ENCODE measurements at places on chromosomes 1 and 21. TPM values are rescaled to one million over a fixed set of nuclear protein-coding genes. Genes with fewer than 3 reads are reported as not detected.

The TCEA3 gene
- total RNA-seq = 5.6 TPM

DNA sequence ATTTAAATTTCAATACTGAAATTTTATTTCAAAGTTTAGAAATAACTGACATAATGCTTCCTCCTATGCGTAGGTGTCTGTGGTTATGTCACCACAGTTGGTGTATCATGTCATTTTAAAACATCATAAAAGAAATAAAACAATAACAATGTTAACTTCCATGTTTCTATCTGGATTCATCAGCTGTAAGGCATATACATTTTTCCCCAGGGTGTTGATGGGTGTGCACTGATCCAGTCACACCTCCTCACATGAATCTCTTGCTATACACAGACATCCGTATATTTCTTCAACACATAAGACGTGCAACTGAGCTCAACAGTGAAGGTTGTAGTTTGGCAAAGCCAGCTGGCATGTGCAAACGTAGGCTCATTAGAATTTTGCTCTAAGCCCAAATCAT lies 6.2 kb downstream of the KCNA3 start:
- DNase-seq = no peak
- H3K27me3 ChIP-seq = no peaks in the 10 kb centered on the region
- peak overlapping the region; percentile 74 for H3K27ac ChIP-seq
- H3K36me3 ChIP-seq = peaks cover 40% of the 10 kb centered on the region

GRCh38 chr1:5980314-5981008 lies 11.8 kb downstream of the NPHP4 start:
- H3K36me3 ChIP-seq = peaks cover 16% of the 10 kb centered on the region
- DNase-seq = no peak
- H3K4me3 ChIP-seq = no peak overlapping the region
- no peak overlapping the region for H3K27ac ChIP-seq
- no peaks in the 10 kb centered on the region for H3K27me3 ChIP-seq

- no peaks in the 10 kb centered on the region for H3K27me3 ChIP-seq
- DNase-seq = peak; percentile 64
- peak overlapping the region; percentile 0 for H3K4me3 ChIP-seq
- H3K27ac ChIP-seq = peak overlapping the region; percentile 67
- peaks cover 83% of the 10 kb centered on the region for H3K36me3 ChIP-seq
- peaks cover 51% of the 10 kb centered on the region for H3K4me1 ChIP-seq
Measured at GRCh38 chr1:101081496-101082488, 56.2 kb upstream of the DPH5 start.

The C1orf35 gene
- total RNA-seq = 23.9 TPM

The HMCN1 gene
- total RNA-seq = 0.18 TPM

GRCh38 chr1:15146142-15146680 lies 7.3 kb upstream of the TMEM51 start:
- no peak overlapping the region for H3K27ac ChIP-seq
- H3K27me3 ChIP-seq = peaks cover 53% of the 10 kb centered on the region
- H3K36me3 ChIP-seq = no peaks in the 10 kb centered on the region
- peaks cover 3% of the 10 kb centered on the region for H3K4me1 ChIP-seq
- DNase-seq = no peak
- no peak overlapping the region for H3K4me3 ChIP-seq

DNA sequence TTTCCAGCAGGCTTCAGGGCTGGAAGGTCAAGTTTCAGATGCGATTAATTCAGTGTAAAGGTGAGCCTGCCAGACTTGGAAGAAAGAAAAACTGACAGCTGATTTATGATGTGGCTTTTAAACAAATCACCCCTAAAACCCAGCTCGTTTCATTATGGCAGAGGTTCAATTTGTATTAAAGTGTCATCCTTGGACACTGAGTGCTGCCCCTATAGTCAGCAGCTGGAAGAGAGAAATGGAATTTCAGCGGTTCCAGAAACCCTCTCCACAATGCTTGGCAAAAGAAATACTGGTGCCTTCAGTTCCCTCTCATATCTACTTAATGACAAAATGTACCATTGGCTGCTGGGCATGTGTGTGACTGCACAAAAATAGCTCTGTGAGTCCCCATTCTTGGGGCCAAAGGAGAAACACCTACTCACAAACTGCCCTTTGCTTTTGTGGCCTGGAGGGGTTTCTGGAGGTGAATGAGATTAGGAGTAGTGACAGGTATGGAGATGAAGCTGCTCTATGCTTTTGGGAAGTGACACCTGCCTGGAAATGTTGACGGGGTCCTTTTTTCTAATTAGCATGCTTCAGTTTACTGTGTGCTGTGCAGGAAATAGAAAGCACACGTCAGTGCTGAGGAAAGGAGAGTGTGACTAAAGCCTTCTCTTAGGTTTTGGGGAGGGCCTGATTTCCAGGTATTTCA lies 95.1 kb upstream of the TSPAN2 start:
- peaks cover 9% of the 10 kb centered on the region for H3K4me1 ChIP-seq
- H3K27me3 ChIP-seq = no peaks in the 10 kb centered on the region

- no peaks in the 10 kb centered on the region for H3K27me3 ChIP-seq
- no peak for DNase-seq
- peaks cover 61% of the 10 kb centered on the region for H3K4me1 ChIP-seq
- H3K36me3 ChIP-seq = peaks cover 42% of the 10 kb centered on the region
- H3K27ac ChIP-seq = no peak overlapping the region
Measured at GRCh38 chr1:206693029-206693428, 8.3 kb downstream of the MAPKAPK2 start.

GRCh38 chr1:82503822-82504221 lies 703.1 kb downstream of the ADGRL2 start:
- no peak overlapping the region for H3K4me3 ChIP-seq
- H3K4me1 ChIP-seq = no peaks in the 10 kb centered on the region
- no peak for DNase-seq
- H3K36me3 ChIP-seq = no peaks in the 10 kb centered on the region

DNA sequence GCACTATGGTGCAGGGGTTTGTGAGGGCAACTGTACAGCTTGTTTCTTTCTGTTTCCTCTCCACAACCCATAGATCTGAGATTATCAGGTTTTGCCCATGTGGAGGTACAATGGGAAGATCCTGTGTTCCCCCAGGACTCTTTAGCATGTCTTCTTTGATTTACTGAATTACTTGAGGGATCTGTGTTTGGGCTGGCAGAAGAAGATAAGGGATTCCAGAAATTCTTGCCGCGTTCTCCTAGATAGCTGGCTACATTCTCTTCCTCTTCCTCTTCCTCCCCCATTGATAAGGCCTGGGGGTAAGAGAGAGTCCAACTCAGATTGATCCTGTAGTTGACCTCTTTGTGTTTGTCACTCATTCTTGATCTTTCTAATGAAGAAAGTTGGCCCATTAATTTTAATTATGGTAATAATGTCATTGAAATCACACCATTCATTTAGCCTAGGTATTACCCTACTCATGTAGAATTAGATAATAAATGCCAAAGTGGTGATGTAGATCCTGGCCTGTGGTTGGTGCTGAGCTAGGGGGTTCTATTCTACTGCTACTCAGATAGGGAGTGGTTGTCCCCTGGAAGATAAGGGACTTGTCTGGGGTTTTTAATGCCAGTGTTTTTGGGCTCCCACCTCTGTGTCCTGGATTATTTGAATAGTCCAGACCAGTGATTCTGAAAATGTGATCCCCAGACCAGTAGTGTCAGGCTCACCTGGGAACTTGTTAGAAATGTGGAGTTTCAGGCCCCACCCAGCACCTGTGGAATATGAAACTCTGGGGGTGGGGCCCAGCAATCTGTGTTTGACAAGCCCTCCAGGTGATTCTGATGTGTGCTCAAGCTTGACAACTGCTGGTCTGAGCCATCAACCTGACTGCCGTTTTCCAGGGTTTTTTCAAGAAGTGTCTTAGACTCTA lies 122.2 kb downstream of the NOS1AP start:
- peaks cover 3% of the 10 kb centered on the region for H3K27me3 ChIP-seq
- H3K36me3 ChIP-seq = no peaks in the 10 kb centered on the region
- H3K27ac ChIP-seq = no peak overlapping the region
- H3K4me1 ChIP-seq = no peaks in the 10 kb centered on the region
- DNase-seq = no peak
- H3K4me3 ChIP-seq = no peak overlapping the region

DNA sequence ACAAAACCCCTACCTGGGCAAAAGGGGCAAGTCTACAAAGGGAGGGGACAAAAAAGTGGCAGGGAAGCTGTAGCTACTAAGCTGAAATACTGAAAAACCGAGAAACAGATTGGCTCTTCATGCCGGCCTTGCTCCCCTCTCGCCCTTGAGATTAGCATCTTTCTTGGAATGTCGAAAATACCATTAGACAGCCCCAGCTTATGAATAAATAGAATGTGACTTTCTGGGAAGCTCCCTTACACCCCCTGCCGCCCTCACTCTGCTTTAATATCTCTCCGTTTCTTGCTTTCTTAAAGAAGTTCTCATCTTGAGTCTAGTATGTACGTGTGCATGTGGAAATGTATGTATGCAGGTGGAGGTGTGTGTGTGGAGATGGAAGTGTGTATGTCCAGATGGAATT lies 14.1 kb downstream of the TRAF3IP3 start:
- H3K27ac ChIP-seq = no peak overlapping the region
- H3K27me3 ChIP-seq = no peaks in the 10 kb centered on the region
- H3K36me3 ChIP-seq = peaks cover 4% of the 10 kb centered on the region
- no peak overlapping the region for H3K4me3 ChIP-seq
- DNase-seq = no peak
- peaks cover 57% of the 10 kb centered on the region for H3K4me1 ChIP-seq

The LRRC38 gene
- total RNA-seq = not detected

The S100A12 gene
- total RNA-seq = not detected

DNA sequence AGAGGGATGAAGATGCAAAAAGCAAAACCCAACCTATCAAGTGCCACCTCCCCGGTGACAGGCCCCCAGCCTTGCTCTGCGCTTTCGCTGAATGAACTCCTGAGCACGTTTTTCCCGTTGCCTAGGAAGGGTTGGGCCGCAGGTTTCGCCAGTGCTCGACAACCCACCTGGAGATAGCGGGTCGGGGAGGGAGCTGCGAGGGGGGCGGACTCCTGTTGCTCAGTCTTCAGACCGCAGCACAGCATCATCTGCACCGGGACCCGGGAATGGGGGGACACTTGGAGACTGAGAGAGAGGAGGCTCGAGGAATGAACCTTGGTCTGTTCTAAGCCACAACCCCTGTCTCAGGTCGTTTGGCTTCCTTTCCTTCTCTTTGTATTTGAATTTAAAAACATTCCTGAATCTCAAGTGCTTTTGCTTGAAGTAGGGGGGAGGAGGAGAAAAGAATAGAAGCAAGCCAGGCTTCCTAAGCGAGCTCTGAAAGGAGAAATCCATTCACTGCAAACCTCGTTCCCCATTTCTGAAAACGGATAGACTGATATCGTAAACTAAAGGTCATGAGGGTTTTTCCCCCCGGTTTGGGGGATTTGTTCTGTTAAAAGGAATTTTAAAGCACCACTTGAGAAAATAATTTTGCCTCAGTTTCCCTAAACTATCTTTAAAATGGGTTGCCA lies 1.2 kb downstream of the AK5 start:
- H3K36me3 ChIP-seq = no peaks in the 10 kb centered on the region
- no peak overlapping the region for H3K27ac ChIP-seq
- H3K4me3 ChIP-seq = peak overlapping the region; percentile 54

DNA sequence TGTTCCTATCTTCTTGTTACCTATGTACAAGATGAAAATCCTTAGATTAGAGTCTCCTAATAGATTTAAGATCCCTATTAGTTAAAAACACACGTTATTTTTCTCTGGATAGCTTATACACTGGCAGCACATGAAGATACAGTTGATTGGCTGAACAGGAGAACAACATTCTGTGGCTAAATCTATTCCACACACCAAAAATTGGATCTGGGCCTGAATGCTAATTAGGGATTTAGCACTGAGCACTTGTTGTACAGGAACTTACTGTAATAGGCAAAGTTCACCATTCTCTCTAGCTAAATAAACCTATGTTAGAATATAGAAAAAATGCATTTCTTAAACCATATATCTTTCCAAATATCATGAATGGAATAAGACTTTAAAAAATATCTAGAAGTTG lies 117.1 kb upstream of the PTGFR start:
- H3K4me1 ChIP-seq = no peaks in the 10 kb centered on the region
- DNase-seq = no peak
- H3K27me3 ChIP-seq = no peaks in the 10 kb centered on the region
- H3K4me3 ChIP-seq = no peak overlapping the region

DNA sequence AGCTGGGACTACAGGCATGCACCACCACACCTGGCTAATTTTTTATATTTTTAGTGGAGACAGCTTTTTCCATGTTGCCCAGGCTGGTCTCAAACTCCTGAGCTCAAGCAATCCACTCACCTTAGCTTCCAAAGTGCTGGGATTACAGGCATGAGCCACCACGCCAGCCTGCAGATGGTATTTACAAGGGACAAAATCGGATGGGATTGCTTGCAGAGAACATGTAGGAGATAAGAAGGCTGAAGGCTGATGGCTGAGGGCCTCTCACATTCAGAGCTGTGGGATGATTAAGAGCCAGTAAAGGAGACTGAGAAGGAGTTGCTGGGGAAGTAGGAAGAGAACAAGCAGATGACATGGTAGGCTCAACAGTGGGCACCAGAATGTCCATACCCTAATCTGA lies 24.0 kb upstream of the QSOX1 start:
- no peak overlapping the region for H3K4me3 ChIP-seq
- H3K27ac ChIP-seq = no peak overlapping the region
- H3K4me1 ChIP-seq = peaks cover 12% of the 10 kb centered on the region
- H3K36me3 ChIP-seq = no peaks in the 10 kb centered on the region
- no peak for DNase-seq
- peaks cover 6% of the 10 kb centered on the region for H3K27me3 ChIP-seq

GRCh38 chr21:33774551-33774950 lies 132.2 kb downstream of the ITSN1 start:
- H3K4me3 ChIP-seq = no peak overlapping the region
- no peaks in the 10 kb centered on the region for H3K4me1 ChIP-seq
- no peak for DNase-seq
- no peaks in the 10 kb centered on the region for H3K27me3 ChIP-seq

GRCh38 chr1:211393203-211393602 lies 66.6 kb downstream of the TRAF5 start:
- DNase-seq = no peak
- no peak overlapping the region for H3K4me3 ChIP-seq
- H3K27me3 ChIP-seq = no peaks in the 10 kb centered on the region
- peaks cover 34% of the 10 kb centered on the region for H3K36me3 ChIP-seq

DNA sequence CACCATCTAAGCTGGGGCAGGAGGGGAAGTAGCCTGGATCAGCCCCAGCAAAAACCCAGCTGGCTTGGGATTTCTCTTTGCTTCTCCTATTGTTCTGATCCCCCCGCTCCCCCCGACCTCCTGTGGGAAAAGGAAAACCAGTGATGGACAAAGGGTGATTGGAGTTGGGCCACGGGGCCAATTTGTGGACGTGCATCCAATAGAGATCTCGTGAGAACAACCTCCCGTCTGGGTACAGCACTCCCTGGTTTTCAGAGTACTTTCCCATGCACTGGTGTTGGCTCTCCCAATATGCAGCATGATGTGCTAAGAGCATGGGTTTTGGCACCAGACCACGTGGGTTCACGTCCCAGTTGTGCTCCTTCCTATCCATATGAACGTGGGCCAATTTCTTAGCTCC lies 9.0 kb downstream of the BLACAT1 start:
- H3K27ac ChIP-seq = no peak overlapping the region
- H3K4me1 ChIP-seq = no peaks in the 10 kb centered on the region
- peaks cover 13% of the 10 kb centered on the region for H3K27me3 ChIP-seq
- H3K4me3 ChIP-seq = no peak overlapping the region

The FNDC10 gene
- 11.8 TPM for total RNA-seq

GRCh38 chr1:160779626-160780397 lies 16.2 kb upstream of the LY9 start:
- H3K27ac ChIP-seq = no peak overlapping the region
- DNase-seq = no peak
- H3K36me3 ChIP-seq = no peaks in the 10 kb centered on the region
- peaks cover 35% of the 10 kb centered on the region for H3K4me1 ChIP-seq
- H3K4me3 ChIP-seq = no peak overlapping the region
- peaks cover under 1% of the 10 kb centered on the region for H3K27me3 ChIP-seq

The CLCNKA gene
- not detected for total RNA-seq

GRCh38 chr1:156384007-156384406 lies 15.0 kb downstream of the RHBG start:
- DNase-seq = no peak
- no peak overlapping the region for H3K4me3 ChIP-seq
- H3K27me3 ChIP-seq = peaks cover 28% of the 10 kb centered on the region
- H3K36me3 ChIP-seq = no peaks in the 10 kb centered on the region
- no peak overlapping the region for H3K27ac ChIP-seq

The ESPN gene
- total RNA-seq = 1.0 TPM
